ENCODE measurements at places on chromosomes 4 and X. TPM values are rescaled to one million over a fixed set of nuclear protein-coding genes. Genes with fewer than 3 reads are reported as not detected.

- DNase-seq, result no peak
Measured at GRCh38 chr4:169909897-169910296, 116.3 kb downstream of the MFAP3L start.

DNA sequence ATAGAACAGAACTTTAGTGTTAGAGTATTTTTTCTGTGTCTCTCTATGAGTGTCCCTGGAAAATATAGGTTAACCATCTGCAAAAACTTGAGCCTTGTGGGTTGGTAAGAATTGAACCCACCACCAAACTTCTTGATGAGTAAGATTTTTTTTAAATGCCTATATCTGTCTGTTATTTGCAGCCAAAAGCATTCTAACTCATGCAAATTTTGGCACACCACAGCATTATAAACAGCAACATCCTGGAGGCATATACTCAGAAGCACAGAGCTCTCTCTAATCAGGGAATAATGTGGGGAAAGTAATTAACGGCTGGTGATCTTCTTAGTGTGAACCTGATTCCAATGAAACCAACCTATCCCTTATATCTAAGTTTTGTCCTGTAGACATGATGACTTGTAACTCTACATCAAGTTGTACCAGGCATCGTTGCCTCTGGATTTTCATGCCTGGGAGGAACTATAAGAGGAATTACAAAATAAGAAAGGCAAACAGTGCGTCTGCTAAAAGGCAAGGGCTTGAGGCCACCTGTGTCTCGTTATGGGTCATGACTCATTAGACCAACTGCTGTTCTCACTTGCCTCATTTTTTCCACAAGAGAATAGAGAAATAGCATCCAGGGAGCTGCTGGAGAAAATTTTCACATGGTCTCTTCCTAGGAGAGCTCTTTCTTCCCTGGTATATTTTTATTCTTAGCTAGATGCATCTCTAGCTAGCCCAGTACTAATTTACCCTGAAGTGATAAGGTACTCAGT is 202.4 kb downstream of the CHIC2 start:
- no peak for DNase-seq

SULT1B1 gene
- total RNA-seq, result 22.6 TPM

MAMLD1 gene
- 2.1 TPM for total RNA-seq

DNA sequence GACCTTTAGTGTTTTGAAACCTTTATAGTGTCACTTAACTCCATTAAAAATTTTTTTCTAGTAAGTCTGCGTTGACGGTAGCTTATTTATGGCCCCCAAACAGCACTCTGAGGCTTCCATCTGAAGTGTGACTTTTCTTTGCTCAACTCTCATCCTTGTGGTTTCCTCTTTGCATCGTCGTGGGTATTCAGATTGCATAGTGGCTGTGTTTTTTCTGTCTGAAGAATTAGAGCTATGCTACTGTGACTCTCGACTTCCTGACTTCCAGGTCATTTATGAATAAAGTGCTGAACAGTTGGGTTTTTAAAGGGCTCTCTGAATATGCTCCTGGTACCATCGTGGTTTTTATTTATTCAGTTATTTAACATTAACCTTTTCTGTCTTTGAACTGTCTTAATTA is 44.9 kb downstream of the JADE1 start:
- DNase-seq, result no peak

- DNase-seq, result no peak
Measured at GRCh38 chrX:5388087-5388486, 840.6 kb downstream of the NLGN4X start.

- no peak for DNase-seq
Measured at GRCh38 chr4:87511500-87511899, 17.7 kb downstream of the SPARCL1 start.

GRCh38 chrX:39614680-39614998 is 483.1 kb downstream of the BCOR start:
- no peak for DNase-seq

DNA sequence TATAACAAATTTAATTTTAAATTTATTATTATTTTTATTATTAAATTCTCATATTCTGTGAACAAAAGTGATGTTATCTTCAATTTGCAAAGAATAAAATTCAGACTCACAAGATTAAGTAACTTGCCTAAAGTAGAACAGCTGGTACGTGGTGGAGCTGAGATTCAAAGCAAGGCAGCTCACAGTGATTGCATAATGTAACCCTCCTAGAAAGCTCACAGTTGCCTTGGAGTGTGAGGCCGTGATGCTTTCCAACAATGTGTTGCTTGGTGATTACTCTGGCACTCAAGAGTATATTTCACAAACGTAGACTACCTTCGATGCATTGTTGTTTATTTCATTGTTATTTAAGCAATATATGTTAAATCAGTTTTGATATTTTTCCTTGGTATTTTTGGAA is 1039.2 kb upstream of the PABPC4L start:
- no peak for DNase-seq

DNA sequence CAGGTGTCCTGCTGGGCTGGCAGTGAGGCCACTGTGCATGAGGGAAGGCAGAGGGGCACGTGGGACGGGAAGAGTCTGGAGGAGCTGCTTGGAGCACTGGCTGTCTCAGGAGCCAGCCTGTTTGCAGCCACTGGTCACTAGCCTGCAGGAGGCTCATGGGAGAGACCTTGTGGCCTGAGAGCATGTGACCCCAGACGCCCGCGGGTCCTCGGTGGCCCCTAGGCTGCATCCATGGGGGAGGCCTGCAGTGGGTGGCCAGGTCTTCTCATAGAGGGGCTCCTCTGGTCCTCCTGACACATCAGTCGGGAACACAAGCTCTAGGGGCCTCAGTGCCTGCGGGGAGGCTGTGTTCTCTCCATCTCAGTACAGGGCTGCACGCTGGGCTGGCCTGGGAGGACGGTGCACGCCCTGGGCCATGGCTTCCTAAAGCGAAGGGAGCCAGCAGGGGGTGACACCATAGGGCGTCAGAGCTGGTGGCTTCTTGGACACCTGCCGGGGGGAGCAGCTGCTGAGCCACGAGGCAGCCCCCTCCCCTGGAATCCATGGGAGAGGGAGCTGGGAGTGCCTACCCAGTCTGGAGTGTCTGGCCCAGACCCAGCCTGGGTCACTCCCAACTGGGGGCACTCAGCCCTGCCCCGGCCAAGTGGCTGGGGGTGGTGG is 12.3 kb downstream of the NAT8L start:
- no peak for DNase-seq

DNA sequence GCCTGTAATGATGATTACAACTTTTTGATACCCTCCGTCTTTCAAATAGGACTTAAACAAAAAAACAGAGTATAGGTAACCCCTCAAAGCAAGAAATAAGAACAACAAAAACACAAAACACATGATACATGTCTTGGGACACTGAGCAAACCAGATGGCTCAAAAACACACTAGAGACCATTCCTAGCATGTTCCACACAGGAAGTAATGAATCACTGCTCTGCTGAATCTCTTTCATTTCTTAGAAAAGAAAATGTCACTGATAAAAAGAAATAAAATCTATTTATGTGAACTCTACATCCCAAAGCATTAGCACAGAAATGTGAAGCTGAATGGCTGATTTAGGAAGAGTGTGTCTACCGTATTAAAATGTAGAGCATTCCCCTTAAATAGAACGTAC is 134.5 kb upstream of the IL15 start:
- DNase-seq, result no peak

DNA sequence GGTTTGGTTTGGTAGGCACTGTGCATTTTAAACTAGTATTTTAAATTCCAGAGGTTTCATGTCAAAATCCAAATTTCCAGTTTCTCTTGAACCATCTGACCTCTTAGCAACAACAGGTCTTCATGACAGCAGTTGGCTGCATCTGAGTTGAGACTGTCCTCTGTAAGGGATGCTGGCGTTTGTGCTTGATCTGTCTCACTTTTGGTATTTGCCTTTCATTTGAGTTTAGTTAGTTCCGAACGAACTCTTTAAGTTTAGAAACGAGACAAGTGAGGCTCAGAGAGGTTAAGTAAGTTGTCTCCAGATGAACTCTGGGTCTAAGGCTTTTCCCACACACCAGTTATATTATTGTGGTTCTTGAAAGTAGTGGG is 29.1 kb downstream of the SPARCL1 start:
- no peak for DNase-seq

DNA sequence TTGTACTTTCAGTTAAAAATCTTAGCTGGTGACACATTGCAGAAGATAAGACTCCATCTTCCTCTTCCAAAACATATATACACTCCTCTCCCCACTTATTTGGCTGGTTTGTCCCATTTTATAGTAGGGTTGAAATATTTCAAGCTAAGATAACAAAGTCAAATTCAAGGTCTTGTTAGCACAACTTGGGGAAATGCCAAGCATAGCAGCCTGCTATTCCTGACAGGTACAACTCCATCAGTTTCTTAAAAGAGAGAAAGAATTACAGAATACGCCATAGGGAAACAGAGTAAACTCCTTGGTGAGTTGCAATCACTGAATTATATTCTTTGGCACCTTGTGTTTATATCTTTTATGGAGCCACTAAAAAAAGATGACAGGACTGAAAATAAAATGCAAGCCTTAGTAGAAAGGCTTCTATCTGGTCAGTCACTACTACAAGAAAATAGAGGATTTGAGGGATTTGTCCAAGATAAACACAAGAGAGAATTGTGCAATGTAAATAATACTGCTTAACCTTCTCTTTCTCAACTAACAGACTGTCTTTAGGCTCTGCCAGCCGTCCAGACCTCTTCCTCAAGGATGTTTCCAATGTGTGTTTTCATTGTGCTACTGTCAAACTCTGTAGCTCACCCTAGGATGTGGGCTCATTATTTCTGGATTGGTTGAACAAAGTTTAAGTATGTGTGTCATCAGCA is 170.3 kb downstream of the VEGFC start:
- no peak for DNase-seq

BMX gene
- not detected for total RNA-seq

GRCh38 chr4:38723726-38724474 is 58.9 kb downstream of the TLR10 start:
- no peak for DNase-seq
